HT1080 (cell line): ENCODE measurements at places on chromosomes 7 and 10. TPM values are rescaled to one million over a fixed set of nuclear protein-coding genes. Genes with fewer than 3 reads are reported as not detected.

GRCh38 chr7:88455696-88456095 is 149.0 kb upstream of the STEAP4 start:
- peak; percentile 73 for DNase-seq

- DNase-seq, result no peak
Measured at GRCh38 chr7:128385988-128386925, 23.5 kb downstream of the IMPDH1 start.

GRCh38 chr7:137791930-137792329 is 54.8 kb downstream of the DGKI start:
- DNase-seq, result no peak

GRCh38 chr10:69492746-69493462 is 41.6 kb downstream of the TSPAN15 start:
- no peak for DNase-seq

DNA sequence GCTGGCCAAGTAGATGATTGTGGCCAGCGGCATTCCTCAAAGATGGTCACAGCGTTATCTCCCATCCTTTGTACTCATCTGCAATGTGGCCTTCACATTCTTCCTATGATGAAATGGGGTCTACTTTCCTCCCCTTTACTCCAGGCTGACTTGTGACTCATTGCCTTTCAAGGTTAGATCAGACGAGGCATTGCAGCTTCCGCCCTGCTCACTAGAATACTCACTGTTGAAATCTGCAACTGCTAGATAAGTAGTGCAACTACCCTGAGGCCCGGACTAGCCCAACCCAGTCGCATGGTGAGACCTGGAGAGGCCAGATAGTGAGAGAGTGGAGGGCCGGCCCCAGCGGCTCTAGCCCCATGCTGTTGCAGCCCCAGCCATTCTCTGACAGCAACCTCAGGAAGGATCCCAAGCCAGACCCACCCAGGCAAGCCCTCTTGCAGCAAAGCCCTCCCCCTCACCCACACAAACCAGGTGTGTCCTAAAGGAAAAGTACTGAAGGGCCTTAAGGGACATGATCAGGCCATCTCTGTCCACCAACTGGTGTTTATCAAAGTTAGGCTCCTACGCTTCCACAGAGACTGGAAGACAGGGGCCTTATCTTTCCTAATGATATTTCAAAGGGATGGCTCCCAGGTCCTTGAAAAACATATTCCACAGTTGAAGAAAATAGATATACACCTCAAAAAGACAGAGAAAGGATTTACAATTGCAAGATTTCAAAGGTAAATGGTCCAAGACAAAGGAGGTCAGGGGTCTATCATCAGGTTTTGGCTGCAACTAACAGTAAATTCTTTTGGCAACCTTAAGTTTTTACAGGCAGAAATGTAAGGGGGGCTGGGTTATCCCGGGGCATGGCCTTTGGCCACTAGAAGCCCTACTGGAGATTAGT is 107.2 kb upstream of the TRIM24 start:
- peak; percentile 58 for DNase-seq

DNA sequence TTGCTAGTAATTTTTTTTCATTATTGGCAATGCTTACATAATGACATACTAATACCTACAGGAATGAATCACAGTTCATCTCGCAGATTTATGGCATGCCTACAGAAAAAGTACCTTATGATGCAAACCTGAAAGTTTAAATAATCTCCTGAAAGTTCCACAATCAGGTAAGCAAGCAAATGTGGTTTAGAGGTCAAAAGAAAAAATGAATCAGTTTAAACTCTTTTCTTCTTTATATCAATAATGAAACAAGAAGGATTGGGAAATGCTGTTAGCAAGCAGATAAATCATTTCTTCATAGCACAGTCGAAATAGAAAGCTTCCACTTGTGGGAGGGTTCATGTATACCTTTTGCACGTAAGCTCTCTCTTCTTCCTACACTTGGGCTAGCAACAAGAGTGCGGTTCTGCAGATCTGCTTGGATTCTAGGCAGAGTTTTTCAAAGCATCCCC is 53.7 kb upstream of the MTPN start:
- no peak for DNase-seq

DNA sequence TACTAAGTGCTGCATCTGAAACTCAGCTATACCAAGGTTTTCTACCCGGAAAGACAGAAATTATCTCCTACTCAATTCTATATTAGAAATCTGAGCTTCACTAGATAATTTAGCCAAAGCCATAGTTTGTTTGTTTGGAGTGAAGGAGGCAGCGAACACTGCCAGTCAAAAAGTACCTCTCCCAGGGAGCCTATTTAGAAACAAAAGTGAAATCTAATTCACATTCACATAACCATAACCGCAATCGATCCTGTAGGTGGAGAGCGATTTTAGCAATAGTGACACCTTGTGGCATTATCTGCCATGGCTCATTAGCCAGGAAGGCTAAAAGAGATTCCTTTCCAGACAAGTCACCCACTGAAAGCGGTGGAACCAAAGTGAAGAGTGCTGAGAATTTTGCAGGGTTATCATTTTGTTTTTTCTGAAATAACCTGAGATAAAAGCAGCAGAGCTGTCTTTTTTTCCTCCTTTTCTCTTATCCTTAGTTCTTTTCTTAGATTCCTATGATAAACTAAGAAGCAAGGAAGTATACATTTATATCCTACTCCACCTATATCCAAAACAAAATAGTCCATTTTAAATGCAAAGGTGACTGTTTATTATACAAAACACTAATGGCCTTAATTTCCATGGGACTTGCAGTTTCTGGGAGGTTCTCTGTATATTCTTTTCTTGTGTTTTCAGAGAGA is 83.7 kb upstream of the BET1 start:
- peak; percentile 84 for DNase-seq

DNA sequence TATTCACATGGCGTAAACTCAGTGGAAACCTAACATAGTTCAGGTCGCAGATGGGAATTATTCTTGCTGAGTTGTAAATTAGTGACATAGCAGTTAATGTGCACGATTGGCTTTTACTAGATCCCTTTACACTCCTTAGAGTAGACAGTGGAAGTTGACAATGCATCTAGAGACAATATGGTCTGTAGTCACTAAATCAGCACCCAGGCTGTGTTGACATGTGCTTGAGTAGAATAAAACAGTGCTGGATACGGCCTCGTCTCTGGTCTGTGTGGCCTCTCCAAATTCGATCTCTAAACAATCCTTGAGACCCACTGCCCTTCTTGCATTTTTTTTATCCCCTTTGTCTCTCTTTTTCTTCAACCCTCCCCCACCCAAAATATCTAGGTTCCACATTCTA is 615.7 kb downstream of the SORCS1 start:
- no peak for DNase-seq

DNA sequence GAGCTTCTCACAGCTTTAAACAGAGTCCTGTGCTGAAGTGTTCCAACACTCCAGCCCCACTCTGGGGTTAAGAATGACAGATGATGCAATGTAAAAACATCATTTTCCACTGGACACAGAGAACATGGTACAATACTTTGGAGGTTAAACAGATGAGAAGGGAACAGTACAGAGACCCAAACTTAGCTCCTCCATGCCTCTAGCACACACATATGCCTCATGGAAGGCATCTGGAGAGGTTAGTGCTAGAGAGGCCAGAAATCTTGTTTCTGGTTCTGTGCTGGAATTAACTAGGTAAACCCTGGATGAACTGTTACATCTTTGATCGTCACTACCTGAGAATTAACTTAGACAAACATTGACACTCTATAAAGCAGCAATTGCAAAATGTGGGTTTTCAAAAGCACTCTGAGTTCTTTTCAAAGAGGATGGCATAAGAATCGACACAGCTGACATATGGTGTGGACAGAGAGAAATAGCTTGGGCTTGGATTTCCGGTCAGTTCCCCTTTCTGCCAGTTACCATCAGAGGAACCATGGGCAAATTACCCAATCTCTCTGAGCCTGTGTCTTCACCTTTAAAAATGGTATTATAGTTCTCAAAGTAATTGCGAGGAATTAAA is 81.9 kb downstream of the KCNMA1 start:
- DNase-seq, result no peak

DNA sequence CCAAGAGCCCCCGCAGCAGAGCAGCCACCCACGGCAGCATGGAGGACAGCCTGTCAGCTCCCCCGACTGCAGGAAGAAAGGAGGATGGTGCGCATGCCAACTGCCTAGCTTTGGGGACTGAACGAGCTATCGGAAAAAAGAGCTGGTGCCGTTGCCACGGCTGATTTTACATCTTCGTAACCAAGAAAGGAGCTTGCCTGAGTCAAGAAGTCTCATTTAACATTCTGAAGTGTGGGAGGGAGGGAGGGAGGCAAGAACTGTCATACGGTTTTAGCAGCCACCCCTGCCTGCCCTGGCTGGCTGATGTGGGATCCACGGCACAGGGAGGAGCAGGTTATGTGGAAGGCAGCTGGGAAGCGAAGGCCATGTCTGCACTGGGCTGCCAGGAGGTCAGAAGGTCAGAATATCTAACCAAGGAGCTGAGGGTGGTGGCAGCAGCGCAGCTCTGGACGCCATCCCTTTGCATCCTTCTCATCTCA is 74.7 kb upstream of the CAMK2B start:
- DNase-seq, result no peak

- no peak for DNase-seq
Measured at GRCh38 chr7:50556247-50556991, 8.8 kb downstream of the DDC start.

DNA sequence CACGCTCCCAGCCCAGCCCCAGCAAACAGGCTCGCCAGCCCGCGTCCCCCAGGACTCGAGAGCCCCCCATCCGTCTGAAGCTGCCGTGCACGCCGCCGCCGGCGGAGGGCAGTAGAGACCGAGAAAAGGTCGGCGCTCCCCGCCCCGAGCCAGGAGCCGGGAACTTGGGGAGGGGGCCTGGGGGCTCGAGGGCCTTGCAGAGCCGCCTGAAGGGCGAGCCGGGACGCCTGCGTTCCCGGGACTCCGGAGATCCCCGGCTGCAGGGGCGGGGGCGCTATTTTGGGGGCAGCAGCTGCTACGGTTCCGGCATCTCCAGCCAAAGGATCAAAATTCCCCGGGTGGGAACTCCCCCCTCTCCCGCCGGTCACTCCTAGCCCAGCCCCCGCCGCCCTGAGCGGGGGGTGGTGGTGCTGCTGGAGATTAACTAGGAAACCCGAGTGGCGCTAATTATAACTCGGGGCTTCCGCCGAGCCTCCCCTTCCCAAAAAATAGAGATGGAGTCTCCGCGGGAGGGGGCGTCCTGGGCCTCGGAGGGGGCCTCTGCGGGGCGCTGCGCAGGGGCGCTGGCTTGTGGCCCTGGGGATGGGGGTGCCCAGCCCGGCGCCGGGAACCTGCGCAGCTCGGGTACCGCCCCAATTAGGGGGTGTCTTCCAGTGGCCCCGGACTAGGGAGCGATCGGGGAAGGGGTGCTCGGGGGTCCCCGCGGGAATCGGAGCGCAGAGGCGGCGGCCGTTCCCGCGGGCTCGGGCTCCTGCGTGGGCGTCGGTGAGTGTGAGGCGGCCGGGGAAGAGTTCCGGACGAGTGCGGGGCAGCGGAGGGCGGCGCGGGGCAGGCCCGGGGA is 608 bp downstream of the ACHE start:
- DNase-seq, result no peak

Gene BLNK
- not detected in 2 replicates for total RNA-seq

Gene TBX20
- 0.57 and 0.74 TPM in 2 replicates for total RNA-seq

Gene EPHB4
- 37.1 and 39.4 TPM in 2 replicates for total RNA-seq

Gene SMO
- 15.8 and 16.1 TPM in 2 replicates for total RNA-seq

Gene MYPN
- 3.6 and 3.9 TPM in 2 replicates for total RNA-seq

Gene MYL10
- not detected in 2 replicates for total RNA-seq

Gene THSD7A
- not detected in 2 replicates for total RNA-seq

Gene SPDYE16
- not detected in 2 replicates for total RNA-seq

Gene CLIP2
- 29.3 and 31.5 TPM in 2 replicates for total RNA-seq

Gene HMX2
- total RNA-seq, result 0.06 TPM in 1 of 2 replicates, not detected in the other
